ENCODE measurements at places on chromosomes 7 and 10.
A peak's percentile ranks its signal among the peaks of the same experiment; 100 is the strongest.

DNA sequence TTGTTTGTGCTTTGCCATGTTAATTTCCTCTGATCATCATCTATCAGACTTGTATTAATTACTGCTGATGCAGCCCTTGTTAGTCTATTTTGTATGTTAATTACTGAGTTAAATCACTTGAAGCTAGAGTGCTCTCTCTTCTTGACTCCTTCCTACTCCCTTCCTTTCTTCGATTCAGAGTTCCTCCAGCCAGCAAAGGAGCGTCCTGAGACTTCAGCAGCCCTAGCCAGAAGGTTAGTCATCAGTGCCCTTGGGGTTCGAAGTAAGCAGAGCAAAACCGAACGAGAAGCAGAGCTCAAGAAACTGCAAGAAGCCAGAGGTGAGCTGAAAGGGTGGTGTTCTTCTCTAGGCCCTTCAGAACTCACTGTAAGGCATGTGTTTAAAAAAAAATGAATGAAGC is 32.1 kb downstream of the LOXL4 start:
- DNase-seq: no peak

GRCh38 chr10:20892796-20893195 is 4.3 kb downstream of the NEBL start:
- no peak for DNase-seq

GRCh38 chr10:62233356-62234076 is 35.1 kb downstream of the RTKN2 start:
- peak; percentile 42 for DNase-seq

DNA sequence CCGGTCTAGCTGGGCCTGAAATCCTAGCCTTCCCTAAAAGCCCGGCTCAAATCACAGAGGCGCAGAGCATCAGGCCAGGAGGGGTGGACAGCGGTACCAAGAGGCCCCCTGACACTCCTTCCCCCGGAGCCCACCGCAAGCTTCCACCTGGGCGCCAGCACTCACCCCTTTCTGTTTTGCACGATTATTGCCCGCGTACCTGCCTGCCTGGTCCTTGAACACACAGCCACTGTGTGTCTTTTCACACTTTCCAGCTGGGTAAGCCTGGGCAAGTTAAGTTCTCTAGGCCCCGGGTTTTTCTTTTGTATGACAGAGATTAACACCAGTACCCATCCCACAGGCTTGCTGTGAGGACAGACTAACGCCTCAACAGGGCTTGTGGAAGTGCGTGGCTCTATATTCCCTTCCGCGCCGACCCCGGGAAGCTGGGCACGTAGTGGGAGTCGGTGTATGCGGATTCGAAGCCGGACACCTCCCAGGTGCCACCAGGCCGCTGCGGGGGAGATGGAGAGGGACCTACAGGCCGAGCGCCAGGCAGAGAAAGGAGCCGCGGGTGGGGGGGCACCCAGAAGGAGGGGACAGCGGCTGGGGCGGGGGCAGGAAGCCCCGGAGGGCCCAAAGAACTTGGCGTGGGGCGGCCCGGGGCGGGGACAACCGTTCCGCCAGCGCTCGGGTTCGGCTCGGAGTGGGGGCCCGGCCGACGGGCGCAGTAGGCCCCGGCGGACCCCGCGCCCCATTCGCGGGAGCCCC is 792 bp downstream of the ZNF746 start:
- peak; percentile 34 for DNase-seq

- DNase-seq: no peak
These were observed 9.4 kb downstream of the FZD9 start for GRCh38 chr7:73442903-73443500.

GRCh38 chr7:84232646-84233045 is 38.1 kb upstream of the SEMA3A start:
- DNase-seq: peak; percentile 30

DNA sequence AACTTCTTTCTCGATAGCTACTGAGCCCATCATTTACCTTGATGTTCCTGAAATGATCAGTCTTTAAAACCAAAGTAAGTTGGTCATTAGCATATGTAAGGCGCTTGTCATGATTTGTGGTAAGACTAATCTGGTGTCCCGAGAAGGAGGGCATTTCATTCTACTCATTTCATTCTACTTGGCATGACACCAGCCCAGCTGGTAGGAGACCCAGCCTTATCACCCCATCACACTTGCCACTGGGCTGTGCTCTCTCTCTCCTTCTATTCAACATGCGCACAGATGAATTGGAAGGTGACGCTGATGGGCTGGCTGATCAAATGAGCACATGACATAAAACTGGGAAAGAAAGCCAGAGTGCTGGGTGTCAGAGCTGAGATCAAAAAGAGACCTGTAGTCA is 65.7 kb downstream of the CRTAC1 start:
- DNase-seq: no peak

GRCh38 chr10:132167976-132168375 is 18.8 kb upstream of the DPYSL4 start:
- DNase-seq: no peak

DNA sequence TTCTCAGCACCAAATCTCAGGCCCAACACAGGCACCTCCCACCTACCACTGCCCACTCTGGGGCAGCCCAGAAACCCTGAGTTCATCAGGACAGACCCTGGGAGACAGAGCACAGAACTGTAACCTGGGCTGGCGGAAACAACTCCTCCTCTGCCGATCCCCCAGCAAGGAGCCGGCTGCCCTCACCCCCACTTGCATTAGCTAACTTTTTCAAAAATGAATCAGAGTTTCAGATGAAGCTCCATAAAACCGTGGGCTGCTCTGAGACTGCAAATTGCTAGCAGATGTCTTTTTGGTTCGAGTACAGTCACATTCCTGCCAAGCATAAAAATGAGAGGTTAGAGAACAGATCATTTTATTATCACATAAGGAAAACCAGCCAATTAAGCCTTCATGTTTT is 93.4 kb upstream of the PARD3 start:
- peak; percentile 90 for DNase-seq

Measured in fibroblast of skin of abdomen (primary cell).